ENCODE measurements at places on chromosomes 6 and 20.

GRCh38 chr20:63119963-63120807, 95.7 kb downstream of the YTHDF1 start:
- DNase-seq = no peak

DNA sequence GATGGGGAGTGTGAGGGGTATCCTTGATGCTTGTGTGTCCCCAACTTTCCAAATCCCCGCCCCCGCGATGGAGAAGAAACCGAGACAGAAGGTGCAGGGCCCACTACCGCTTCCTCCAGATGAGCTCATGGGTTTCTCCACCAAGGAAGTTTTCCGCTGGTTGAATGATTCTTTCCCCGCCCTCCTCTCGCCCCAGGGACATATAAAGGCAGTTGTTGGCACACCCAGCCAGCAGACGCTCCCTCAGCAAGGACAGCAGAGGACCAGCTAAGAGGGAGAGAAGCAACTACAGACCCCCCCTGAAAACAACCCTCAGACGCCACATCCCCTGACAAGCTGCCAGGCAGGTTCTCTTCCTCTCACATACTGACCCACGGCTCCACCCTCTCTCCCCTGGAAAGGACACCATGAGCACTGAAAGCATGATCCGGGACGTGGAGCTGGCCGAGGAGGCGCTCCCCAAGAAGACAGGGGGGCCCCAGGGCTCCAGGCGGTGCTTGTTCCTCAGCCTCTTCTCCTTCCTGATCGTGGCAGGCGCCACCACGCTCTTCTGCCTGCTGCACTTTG, at the start of gene TNF:
TNF (plus strand) TSS at position 231 of the 567 bp plus-strand sequence; CDS start at position 408, 177 bp downstream.
- DNase-seq = no peak

DNA sequence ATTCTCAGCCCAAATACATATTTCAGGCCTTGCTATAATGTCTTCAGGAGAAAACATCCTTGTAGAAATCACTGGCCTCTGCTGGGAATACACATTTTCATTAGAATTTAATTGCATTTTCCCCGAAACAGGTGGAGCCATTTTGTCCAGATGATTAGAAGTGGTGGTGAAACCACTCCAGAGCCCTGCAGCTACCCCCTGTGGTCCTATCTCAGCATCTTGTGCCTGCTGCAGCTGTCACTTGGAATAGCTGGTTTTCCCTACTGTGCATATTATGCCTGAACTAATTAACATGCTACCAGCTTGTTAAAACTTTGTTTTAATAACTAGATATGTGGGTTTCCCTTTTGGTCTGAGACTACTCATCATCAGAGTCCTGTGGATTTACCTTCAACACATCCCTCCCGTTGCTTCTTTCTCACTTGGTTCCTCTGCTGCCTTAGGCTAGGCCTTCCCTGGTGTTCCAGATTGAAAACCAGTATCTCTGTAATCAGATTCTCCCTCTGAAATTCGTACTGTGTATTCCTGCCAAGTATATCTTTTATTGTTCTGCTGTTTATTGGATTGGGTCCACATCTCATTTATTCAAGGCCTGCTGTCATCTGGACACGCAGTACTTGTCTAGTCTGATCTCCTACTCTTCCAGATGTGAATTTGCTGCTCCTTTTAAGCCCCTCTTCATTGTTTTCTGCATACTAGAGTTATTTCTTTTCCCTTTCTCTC, 15.2 kb downstream of the DNAH8 start:
- DNase-seq = no peak

DNA sequence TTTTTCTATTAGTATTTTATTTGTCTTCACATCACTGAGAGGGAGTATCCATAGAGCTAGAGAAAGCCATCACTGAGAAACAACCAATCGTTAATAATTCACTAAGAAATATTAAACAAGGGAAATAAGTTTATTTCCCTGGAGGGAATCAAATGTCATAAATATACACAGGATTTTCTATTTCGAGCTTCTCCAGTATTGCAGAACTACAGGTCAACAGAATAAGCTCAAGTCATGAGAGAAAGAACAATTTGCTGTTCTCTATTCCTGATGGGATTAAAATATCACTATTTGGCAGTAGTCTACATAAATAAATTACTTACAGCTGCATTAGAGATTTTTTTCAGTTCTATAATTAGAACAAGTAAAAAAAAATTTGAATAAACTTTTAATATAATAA, 2.2 kb upstream of the FAM162B start:
- no peak for DNase-seq

- no peak for DNase-seq
Measured at GRCh38 chr20:33684533-33685327, 1.5 kb downstream of the E2F1 start.

DNA sequence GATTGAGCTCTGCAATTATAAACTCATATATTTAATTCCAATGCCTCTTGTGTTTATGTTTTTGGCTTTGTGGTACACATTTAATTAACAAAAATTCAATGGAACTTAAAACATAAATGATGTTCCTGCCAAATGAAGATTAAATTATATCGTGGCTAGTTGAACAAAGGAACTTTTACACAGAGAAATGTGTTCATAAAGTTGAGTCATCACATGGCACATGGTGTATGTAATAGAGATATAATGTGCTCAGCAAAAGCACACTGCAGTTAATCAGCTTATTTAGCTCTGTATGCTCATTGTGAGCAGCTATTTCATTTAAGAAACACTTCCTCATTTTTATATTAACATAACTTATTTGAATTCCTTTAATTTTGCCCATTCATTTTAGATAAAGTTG, 1295.6 kb upstream of the CITED2 start:
- DNase-seq = no peak

GRCh38 chr6:116392132-116393013, 21.6 kb downstream of the DSE start:
- DNase-seq = no peak

DNA sequence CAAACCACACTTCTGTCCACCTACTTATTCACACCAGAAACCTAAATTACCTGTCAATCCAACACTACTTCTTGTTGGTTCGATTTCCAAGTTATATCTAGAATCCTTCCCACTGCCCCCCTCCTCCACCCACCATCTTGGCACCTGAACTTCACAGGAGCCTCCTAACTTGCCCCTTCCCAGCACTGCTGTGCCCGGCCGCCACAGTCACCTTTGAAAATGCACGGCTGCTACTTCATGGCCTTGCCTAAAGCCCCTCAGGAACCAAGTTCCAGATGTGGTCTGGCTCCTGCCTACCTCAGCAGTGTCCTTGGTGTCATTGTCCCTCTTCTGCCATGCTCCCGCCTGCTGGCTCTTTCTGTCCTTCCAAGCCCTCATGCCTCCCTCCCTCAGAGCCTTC, 31.2 kb downstream of the PKIG start:
- DNase-seq = no peak

- no peak for DNase-seq
Measured at GRCh38 chr6:106381223-106381622, 20.7 kb downstream of the CRYBG1 start.

GRCh38 chr6:170529839-170530469, 23.2 kb downstream of the PSMB1 start:
- DNase-seq = peak; percentile 21

DNA sequence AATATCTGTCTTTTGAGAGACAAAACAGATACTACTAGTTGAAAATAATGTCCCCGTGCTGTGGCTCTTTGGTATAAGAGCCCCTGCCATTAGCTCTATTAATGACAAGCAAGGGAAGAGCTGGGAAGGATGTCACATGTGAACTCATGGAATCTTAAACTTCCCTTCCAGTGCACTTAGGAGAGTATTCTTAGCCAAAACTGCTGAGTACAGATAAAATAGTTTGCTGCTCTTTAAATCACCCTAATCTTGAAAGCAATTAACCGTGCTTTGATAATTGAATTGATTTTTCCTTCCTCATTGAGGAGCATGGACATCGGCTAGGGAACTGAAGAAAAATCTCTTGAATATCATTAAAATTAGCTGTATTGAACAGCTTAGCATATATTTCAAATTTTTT, 91.7 kb downstream of the SLC35B3 start:
- no peak for DNase-seq

- no peak for DNase-seq
Measured at GRCh38 chr6:111522393-111523020, 39.5 kb upstream of the REV3L start.

- DNase-seq = no peak
Measured at GRCh38 chr20:17023036-17023435, 203.8 kb upstream of the PCSK2 start.

DNA sequence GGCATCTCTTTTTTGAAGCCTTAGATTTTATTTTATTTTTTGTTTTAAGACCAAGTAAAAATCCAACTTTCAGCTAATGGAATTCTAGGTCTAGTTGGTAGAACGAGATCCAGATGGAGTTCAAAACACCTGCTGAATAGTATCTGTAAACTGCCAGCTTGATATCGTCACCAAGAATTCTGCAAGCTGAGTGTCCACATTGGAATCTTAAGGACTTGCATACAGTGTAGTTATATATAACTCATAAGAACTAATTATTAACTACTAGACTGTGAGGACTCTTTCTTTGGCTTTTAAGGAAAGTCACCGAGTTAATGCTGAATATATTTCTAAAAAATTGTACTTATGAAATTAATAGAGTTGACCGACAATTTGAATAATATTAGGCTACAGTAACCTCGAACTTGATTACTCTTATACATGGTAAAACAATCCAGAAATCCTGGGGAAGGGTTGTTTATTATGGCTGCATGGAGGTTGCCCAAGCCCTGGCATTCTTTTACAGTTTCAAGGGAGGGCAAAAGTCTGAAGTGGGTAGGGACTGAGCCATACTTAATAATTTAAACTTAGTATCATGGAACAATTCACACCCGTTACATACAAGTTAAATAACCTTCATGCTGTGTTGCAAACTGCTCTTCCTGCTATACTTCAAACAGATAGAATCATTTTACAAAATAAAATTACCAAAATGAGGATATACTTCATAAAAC, 553.9 kb downstream of the PTPRT start:
- no peak for DNase-seq

- DNase-seq = no peak
Measured at GRCh38 chr6:156852147-156852857, 75.1 kb downstream of the ARID1B start.

- DNase-seq = no peak
Measured at GRCh38 chr20:13741879-13742278, 42.8 kb downstream of the ESF1 start.

GRCh38 chr6:148247386-148248063, 95.1 kb upstream of the SASH1 start:
- no peak for DNase-seq

GRCh38 chr20:38430679-38431325, 4.3 kb downstream of the SNHG17 start:
- DNase-seq = no peak

GRCh38 chr20:23659989-23660837, 22.5 kb upstream of the CST3 start:
- no peak for DNase-seq

DNA sequence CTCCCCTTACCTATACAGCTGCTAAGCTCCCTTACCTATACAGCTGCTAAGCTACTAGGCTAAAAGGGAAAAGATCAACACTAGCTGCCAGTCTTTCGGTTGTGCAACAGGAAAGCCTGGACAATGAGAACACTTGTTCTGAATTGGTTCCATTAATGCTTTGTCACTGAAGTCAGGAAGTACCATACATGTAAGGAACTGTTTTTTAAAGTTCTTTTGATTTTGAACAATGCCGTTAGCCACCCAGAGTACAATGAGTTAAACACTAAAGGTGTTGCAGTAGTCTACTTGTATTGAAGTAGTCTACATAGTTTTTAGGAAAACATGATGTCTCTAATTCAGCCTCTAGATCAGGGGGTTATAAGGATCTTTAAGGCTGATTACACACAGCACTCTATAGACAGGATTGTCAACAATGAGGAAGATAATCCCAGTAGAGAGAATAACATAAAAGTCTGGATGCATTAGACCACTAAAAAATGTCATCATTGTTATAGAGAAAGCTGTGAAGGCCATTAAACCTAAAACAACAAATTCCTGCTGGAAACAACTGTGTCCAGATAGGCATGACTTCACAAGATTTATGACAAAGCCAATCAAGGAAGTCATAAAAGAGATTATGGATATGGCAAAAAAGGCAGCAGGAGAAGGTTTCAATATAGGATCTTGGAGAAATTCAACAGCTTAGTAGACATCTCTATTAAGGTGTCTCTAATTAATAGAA, 306.3 kb downstream of the PHF3 start:
- DNase-seq = no peak

- DNase-seq = no peak
Measured at GRCh38 chr6:139029470-139030227, 1.1 kb downstream of the ABRACL start.

DNA sequence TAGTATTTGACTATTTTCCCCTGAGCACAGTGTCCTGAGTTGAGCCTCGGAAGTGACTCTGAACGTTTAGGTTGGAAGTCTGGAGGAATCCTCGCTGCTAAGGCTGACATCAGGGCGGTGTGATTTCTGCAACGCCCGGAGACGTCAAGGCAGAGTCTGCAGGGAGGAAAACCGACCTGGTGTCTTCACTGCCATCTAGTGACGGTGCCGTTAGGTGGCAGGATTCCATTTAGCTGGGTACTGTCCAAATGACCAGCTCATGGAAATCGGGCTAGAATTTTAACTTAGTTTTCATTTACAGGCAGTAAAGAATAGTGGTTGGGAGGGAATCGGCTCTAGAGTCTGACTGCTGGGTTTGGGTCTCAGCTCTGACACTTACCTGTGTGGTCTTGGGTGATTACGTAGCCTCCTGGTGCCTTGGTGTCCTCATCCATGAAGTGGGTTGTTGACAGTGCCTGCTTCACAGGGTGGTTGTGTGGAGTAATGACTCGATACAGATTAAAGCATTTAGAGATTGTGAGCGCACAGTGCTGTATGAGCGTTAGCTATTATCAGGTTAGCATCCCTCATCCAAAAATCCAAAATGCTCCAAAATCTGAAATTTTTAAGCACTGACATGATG, 35.0 kb downstream of the FOXF2 start:
- no peak for DNase-seq

GRCh38 chr6:78533426-78533825, 333.9 kb upstream of the IRAK1BP1 start:
- no peak for DNase-seq

DNA sequence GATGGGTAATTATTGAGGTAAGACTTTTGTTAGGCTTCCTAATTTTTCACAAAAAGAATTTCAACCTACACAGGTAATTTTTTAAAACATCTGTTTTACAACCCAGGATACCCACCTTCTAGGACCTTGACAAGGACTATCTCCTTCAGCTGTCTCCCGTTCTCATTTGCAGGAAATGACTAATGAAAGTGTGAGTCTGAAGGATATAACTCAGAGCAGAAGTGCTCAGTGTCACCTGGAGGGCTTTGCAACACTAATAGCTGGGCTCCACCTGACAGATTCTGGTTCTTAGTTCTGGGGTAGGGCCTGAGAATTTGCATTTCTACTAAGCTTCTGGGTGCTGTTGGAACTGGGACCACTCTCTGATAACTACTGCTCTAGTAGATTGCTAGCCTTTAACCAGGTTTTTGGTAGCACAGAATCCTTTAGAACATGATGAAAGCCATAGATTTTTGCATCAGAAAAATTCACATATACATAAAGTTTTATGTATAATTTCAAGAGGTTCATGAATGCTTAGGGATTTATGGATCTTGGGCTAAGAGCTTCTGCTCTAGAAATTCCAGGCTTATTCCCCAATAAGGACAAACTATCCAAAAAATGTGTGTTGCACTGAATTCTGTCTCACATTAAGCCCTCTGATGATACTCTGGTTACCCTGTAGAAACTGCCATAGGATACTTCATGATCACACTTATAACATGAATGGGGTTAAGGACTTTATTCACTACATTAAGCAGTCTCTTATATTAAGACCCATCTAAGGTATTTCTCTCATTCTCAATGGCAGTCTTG, 30.3 kb downstream of the AK9 start:
- DNase-seq = no peak

GRCh38 chr6:120569714-120570113, 764.6 kb downstream of the TBC1D32 start:
- DNase-seq = no peak

GRCh38 chr20:62935204-62935967, 2.6 kb upstream of the GID8 start:
- DNase-seq = no peak
